ENCODE measurements at places on chromosomes 11 and 22.

GRCh38 chr22:35930933-35931332 is 97.7 kb downstream of the RBFOX2 start:
- no peak overlapping the region for H3K27ac ChIP-seq
- DNase-seq, result peak; percentile 54
- H3K4me3 ChIP-seq, result no peak overlapping the region

DNA sequence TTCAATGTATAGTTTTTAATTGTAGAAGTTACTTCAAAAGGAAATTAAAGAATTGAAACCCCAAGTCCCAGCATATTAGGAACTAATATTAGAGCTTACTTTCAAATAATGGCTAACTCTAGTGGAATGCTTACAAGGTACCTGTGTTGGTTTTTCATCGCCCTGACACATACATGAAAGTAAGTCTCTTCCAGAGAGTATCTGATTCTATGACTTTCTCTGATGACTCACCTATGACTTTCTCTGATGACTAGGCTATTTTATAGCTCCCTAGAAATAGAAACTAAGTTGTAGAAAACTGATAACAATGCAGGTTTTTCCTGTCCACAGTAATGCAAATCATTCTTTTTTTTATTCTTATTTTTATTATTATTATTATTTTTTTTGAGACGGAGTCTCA is 33.6 kb upstream of the MMP7 start:
- no peaks in the 10 kb centered on the region for H3K27me3 ChIP-seq
- H3K4me3 ChIP-seq, result no peak overlapping the region
- H3K36me3 ChIP-seq, result no peaks in the 10 kb centered on the region
- peaks cover 5% of the 10 kb centered on the region for H3K4me1 ChIP-seq

GRCh38 chr11:13382751-13383150 is 80.3 kb downstream of the BTBD10 start:
- no peak overlapping the region for H3K4me3 ChIP-seq
- H3K27me3 ChIP-seq, result no peaks in the 10 kb centered on the region
- no peak for DNase-seq

GRCh38 chr11:94749369-94749768 is 18.8 kb upstream of the AMOTL1 start:
- no peaks in the 10 kb centered on the region for H3K36me3 ChIP-seq
- no peak overlapping the region for H3K27ac ChIP-seq
- DNase-seq, result no peak
- H3K27me3 ChIP-seq, result no peaks in the 10 kb centered on the region
- H3K4me1 ChIP-seq, result peaks cover 5% of the 10 kb centered on the region

GRCh38 chr11:103961010-103961409 is 75.4 kb upstream of the DDI1 start:
- no peak overlapping the region for H3K27ac ChIP-seq
- no peaks in the 10 kb centered on the region for H3K27me3 ChIP-seq
- H3K4me3 ChIP-seq, result no peak overlapping the region
- no peak for DNase-seq

GRCh38 chr11:130063451-130063850 is 6.2 kb upstream of the APLP2 start:
- H3K27ac ChIP-seq, result no peak overlapping the region
- peaks cover 15% of the 10 kb centered on the region for H3K27me3 ChIP-seq
- no peak overlapping the region for H3K4me3 ChIP-seq
- no peak for DNase-seq
- H3K36me3 ChIP-seq, result no peaks in the 10 kb centered on the region

GRCh38 chr11:118238929-118239328 is 13.2 kb downstream of the MPZL3 start:
- H3K27ac ChIP-seq, result no peak overlapping the region
- no peak for DNase-seq

- no peak overlapping the region for H3K4me3 ChIP-seq
- no peak overlapping the region for H3K27ac ChIP-seq
- H3K4me1 ChIP-seq, result peaks cover 4% of the 10 kb centered on the region
- no peaks in the 10 kb centered on the region for H3K36me3 ChIP-seq
Measured at GRCh38 chr22:38071421-38072321, 12.3 kb downstream of the SLC16A8 start.

GRCh38 chr11:61142424-61142823 is 18.8 kb downstream of the VPS37C start:
- H3K4me1 ChIP-seq, result no peaks in the 10 kb centered on the region
- no peak for DNase-seq
- H3K36me3 ChIP-seq, result no peaks in the 10 kb centered on the region
- H3K4me3 ChIP-seq, result no peak overlapping the region

DNA sequence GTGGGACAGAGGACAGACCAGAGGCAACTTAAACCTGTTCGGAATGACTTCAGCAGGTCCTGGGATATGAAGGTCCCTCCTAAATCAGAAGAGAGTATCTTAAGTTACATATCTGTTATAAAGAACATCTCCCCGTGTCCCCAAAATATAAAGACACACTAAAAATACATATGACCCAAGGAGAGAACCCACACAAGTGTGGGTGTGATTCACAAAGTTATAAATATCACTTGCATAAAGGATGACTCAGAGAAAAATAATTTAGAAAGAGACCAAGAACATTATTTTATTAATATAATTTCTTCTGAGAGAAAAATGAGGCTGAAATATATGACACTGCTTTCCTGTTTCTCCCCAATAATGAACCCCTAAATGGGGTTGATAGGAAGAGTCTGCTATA is 14.2 kb downstream of the OR5B21 start:
- no peaks in the 10 kb centered on the region for H3K36me3 ChIP-seq
- DNase-seq, result no peak
- no peak overlapping the region for H3K27ac ChIP-seq
- no peak overlapping the region for H3K4me3 ChIP-seq
- no peaks in the 10 kb centered on the region for H3K4me1 ChIP-seq

DNA sequence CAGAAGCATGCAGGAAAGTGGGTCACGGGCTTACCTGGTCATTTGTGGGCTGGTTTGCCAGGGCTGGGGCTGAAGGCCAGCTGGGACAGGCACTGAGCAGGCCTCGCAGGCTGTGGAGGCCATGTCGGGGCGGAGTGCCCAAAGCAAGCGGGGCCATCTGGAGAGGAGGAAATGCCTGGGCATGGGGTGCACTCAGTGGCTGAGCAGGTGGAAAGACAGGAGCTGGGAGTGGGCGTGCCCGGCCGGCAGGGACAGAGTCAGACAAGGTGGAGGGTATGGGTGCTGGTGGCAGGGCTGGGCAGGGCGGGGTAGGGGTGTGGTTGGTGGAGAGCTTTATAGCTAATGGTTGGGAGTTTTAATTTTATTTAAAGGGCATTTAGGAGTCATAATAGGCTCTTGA is 27.4 kb downstream of the DAGLA start:
- no peaks in the 10 kb centered on the region for H3K36me3 ChIP-seq
- no peak for DNase-seq
- H3K27ac ChIP-seq, result no peak overlapping the region
- H3K4me1 ChIP-seq, result peaks cover 22% of the 10 kb centered on the region
- no peaks in the 10 kb centered on the region for H3K27me3 ChIP-seq
- no peak overlapping the region for H3K4me3 ChIP-seq

DNA sequence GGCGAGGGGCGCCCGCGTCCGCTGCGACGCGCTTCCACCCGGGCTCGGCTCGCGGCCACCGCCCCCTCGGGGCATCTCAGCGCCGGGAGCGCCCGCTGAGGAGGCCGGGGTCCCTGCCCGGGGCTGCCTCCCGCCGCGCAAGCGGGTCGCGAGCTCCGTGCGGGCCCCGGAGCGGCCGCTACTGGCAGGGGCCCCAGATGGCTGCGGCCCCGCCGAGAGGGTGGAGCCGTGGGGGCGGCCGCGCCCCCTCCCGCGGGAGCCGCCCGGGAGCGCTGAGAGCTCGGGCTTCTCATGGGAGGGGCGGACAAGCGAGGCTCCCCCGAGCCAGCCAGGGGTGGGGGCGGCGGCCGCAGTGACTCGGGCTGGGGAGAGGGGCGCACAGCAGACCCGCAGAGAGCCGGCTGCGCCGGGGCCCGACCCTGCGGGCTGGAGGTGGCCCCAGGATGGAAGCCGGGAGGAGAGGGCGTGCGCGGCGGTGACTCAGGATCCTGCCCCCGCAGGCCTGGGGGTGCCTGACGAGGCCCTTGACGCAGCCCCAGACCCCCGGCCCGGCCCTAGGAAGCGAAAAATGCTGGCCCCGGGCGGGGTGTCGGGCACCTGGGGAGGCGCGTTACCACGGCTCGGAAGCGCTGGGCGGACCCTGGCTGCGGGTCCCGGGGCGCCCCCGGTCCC is 603 bp upstream of the ZFTA start:
- H3K4me1 ChIP-seq, result peaks cover 35% of the 10 kb centered on the region
- H3K27ac ChIP-seq, result peak overlapping the region; percentile 67
- peak; percentile 61 for DNase-seq
- H3K27me3 ChIP-seq, result no peaks in the 10 kb centered on the region
- H3K4me3 ChIP-seq, result peak overlapping the region; percentile 94

Measured in neural progenitor cell (in vitro differentiated cells).